NCI-H1105 treated with DMSO at 0.1 percent for 48 hours (cell line): ENCODE measurements at places on chromosomes 6 and 20.

DNA sequence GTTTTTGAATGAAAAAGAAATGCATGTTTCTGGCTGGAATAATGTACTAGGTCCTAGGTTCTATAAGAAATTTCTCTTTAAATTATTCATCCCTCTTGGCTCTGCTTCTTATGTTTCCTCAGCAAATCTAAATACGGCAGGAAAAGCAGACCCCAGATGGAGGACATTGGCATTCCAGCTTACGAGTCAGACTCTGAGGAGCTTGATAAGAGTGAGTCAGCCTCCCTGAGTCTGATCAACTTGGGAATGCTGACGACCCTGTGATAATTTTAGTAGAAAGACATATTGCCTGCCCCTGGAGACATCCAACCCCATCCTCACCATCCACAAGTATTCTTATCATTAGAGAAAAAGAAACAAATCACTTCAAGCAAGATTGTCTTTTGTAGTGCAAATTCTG is 509.7 kb upstream of the MARCKS start:
- no peak for DNase-seq

DNA sequence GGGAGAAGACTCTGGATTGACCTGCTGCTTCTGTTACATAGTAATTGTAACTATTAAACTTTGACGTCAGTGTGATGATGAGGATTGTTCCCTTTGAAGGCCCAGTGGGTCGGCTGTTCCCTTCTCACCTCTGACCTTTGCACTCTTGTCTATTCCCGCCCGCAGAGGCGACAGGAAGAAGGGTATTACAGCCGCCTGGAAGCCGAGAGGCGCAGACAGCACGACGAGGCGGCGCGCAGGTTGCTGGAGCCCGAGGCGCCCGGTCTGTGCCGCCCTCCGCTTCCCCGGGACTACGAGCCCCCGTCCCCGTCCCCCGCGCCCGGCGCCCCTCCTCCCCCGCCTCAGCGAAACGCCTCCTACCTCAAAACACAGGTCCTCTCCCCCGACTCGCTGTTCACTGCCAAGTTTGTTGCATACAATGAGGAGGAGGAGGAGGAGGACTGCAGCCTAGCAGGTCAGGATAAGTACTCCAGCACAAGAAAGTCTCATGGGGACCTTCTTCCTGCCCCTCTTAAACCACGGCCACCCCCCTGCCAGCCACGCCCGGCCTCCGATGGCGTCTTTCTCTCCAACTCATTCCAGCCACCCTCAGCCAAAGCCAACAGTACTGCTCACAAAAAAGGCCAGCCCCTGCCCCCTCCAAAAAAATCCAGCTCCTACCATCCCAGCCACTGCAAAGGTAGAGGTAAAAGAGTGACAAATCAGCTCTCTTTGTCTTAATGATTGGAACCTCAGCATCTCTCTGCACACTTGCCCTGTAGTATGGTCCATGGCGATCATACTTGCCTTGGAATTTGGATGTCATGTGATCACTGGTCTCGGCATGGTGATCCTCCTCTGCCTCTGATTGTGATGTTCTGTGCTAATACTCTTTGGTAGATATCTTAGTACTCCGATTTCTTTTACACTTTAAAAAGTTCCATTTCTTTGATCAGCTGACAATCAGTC is 31.6 kb upstream of the KIF25 start:
- DNase-seq, result no peak

DNA sequence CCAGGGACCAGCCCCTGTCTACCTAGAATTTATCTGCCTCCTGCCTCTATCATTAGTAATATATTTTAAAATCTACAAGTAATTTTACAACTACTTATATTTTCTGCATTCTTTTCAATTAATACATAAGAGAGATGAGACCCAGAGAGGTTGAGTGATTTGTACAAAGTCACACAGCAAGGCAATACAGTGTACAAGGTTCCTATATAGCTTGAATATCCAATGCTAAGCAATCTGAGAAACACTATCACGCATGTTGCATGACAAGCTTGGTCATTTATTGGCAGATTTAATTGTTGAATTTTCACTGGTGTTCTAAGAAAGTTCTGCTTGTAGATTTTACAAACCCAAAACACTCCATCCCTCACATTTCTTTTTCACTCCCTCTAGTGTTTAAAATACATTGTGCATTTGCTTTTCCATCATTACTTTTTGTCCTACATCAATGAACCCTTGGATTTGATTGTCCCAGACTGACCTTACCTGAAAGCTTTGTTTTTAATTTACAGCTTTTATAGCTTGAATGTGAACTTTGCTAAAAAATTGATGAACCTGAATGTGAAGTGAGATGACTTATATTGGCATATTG is 520.9 kb upstream of the CITED2 start:
- DNase-seq, result no peak

GRCh38 chr6:22221630-22222029 is 75.2 kb downstream of the PRL start:
- no peak for DNase-seq

DNA sequence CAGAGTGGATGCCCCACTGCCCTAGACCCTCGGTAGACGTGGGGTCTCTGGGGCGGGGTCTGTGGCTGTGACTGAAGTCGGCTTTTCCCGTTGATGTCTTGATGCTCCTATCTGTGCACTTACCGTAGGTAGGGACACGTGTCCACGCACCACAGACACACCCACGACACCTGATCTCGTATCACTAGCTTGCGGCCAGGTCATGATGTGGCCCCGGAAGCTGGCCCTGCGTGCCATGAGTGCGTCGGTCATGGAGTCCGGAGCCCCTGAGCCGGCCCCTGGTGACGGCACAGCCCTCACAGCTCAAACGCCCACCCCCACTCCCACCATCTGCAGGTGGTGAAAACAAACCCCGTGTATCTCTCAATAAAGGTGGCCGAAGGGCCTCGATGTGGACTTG is 33.9 kb upstream of the MRGBP start:
- DNase-seq, result no peak

DNA sequence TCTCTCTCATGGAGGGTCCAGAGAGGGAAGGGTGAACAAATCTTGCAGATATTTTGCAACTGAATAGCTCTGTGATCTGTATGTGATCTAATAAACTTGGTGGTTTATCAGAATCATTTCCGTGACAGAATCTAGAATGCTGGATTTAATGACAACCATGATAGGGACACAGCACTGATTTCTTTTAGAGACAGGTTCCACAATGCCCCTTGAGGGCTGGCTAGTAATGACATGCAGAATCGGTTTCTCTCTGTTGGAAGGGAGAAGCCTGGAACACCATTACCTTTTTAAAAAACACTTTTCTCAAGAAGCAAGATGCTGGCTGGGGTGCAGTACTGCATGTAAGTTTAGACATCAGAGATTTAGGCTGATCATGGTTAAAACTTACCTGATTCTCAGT is 313.4 kb downstream of the CDH26 start:
- no peak for DNase-seq
